ENCODE measurements at places on chromosomes 5 and 9.

DNA sequence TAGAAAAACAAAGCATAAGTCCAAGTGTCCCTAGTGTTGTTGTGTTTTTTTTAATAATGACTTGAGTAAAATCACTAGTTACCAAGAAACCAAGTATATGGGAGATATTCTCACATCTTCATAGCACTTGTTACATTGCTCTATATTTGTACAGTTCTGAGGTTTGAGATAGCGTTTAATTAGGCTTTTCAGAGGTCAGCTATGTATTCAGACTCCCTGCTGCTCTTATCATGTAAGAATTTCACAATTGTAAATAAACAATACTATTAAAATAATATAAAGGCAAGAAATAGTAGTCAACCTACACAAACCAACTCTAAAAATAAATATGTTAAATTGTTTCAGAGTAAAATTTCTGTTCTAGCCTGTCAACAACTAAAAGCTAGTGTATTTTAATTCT is 761.9 kb upstream of the FAM174A start:
- no peak for DNase-seq

DNA sequence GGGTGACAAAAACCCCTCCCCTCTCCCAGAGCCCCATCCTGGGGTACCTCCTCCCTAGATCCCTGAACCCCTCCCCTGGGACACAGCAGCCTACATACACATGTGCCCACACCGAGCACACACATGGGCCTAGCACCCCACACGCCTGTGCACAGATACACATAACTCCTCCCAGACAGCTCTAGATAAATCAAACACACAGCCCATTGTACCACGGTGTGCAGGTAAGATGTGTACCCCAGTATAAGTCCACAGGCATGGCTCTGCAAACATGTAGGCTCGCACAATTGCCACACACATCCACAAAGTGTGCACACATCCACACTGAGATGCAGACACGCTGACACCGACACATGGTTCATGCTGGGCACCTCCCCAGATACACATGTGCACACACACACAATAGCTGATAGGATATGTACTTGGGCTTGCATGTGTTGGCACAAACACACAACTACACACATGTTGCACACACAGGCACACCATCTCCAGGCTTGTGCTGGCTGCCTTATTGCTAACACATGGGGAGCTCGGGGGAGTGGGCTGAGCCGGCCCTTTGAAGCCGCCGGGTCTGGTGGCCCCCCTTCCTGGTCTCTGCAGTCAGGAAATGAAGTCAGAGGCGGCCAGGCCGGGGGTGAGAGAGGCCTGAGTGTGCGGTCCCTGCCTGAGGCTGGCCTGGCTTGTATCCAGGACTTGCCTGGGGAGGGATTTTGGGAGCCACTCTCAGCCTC is 30.2 kb downstream of the GOLGA2 start:
- peak; percentile 65 for DNase-seq

DNA sequence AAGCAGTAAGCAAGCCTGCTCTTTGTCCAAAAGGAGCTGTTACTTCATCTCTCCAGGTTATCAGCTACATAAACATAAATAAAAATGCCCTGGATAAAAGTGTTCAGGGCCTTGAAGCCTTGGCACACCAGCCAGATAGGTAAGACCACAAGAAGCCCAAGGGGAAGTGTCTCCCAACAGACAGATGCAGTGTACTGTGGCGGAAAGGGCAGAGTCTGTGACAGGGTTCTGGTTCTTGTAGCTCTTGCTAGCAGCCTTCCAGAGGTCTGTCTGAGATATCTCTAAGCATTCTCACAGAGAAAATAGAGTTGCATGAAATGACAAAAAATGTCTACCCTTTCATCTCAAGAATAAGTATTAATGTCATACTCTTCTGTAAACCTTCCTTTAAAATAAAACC is 30.1 kb downstream of the ISOC1 start:
- no peak for DNase-seq

GRCh38 chr5:112646139-112646936 is 91.3 kb upstream of the APC start:
- no peak for DNase-seq

DNA sequence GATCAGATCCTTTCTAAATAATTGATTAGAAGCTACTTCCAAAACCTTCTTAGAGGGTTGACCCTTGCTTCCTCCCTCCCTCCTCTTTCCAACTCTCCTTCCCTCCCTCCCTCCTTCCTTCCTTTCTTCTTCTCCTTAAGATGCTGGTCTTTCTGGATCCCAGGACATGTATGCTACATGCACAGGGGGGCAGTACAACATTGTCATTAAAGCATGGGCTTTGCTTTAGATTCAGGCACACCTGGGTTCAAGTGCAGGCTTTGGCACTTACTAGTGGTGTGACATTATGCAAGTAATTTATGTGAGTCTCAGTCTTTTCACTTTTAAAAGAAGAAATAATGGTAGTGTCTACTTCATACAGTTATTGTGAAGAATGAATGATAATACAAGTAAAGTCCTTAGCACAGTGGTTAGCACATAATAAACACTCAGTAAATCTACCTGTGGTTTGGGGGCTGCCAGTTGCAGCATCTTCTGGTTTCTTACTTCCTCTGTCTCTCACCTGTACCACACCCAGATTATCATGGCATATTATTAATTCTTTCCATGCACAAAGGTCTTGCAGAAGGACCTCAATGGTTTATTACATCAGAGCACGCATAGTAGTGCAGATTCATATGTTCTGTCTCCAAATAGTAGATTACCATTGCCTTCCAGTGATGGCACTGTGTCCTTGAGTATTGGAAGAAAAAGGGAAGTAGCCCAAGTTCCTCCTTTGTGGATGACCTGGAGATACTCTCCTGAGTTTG is 154.1 kb downstream of the ARHGAP26 start:
- no peak for DNase-seq

GRCh38 chr9:21081999-21082398 is 4.3 kb upstream of the IFNB1 start:
- no peak for DNase-seq

DNA sequence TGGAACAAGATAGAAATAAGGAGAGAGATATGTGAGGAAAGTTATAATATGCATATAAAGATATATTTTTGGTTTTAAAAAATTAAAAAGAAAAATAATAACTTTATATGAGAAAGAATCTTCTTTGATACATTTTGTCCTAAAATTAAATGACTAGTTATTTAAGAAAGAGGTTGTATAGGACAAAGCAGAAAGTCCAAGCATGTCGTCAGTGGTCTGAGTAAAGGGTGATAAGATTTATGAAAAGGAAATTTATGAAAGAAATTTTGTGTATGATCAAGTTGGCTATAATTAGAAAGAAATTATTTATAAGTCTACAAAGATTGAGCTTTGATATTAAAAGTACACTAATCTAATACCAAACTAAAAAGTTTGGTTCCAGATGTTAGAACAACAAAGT is 32.0 kb downstream of the GTF3C4 start:
- no peak for DNase-seq

DNA sequence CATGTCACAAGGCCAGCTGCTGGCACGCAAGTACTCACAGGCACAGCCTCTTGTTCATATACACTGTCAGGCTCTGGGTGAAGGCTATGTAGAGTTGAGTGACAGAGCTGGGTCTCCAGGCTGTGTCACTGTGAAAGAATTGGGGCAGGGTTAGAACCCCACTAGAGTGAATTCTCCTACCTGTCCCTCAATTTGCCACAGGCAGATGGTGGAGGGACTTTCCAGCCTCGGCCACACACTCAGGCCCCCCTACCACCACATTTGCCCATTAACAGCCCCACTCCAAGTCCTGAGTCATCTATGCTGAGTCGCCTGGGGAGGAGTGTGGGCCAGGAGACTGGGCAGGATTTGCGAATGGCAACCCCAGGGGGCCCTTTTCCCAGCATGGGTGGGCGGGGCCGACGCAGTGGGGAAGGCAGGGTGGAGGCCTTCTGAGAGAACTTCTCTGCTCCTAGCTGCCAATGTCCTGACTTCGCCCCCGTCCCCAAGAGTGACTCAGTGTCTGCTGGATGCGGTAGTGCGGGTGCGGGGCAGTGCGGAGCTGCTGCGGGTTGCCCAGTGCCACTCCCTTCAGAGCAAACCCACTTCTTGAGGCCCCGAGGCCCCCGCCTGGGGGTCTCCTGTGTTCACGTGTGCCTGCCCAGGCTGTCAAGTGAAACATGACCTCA is 50.3 kb upstream of the PSD2 start:
- DNase-seq: peak; percentile 72

DNA sequence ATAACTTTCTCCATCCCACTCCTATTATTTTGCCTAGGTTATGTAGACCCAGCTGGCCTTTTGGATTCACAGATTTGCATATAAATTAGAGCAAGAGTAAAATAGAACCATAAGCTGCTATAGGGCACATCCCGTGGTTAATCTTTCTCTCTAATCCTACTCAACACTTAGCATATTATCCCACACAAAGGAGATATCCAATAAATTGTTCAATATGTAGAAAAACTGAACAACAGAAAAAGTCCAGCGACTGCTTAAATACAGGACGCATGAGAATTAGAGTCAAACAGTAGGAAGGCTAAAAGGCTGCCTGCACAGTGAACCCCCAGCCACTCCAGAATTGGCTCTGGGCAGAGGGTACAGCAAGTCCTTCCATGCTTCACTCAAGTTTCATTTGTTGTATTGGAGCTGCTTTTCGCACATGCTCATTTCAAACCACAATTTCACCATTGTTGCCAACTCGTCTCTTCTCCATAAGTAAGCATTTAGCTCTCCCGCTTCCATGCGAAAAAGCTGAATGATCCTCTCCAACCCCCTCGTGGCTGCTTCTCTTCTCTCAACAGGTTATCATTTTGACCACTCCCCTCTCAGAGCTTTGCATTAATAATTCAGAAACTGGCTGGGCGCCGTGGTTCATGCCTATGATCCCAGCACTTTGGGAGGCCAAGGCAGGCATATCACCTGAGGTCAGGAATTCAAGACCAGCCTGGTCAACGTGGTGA is 14.1 kb upstream of the IQGAP2 start:
- no peak for DNase-seq

DNA sequence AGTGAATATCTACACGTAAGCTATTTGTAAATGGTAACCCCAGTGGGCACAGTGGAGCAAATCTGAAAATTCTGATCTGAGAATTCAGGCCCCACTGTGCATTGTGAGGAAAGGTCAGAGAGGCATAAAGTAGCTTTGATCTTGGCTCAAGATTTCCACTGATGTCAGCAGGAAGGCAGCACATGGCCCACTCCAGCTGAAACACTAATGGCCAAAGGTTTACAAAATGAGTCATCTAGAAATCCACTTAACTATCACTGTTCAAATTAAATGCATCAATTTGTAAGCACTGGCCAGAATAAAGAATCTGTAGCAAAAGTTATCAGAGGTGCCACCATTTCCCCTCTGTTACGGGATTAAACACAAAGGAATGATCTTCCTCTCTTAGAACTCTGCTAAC is 191.6 kb downstream of the C9orf152 start:
- no peak for DNase-seq

GRCh38 chr9:91119142-91119541 is 242.6 kb downstream of the AUH start:
- DNase-seq: no peak

GRCh38 chr5:4941957-4942830 is 197.9 kb upstream of the ADAMTS16 start:
- peak; percentile 60 for DNase-seq

GRCh38 chr5:133241179-133242092 is 189.6 kb downstream of the HSPA4 start:
- DNase-seq: no peak

DNA sequence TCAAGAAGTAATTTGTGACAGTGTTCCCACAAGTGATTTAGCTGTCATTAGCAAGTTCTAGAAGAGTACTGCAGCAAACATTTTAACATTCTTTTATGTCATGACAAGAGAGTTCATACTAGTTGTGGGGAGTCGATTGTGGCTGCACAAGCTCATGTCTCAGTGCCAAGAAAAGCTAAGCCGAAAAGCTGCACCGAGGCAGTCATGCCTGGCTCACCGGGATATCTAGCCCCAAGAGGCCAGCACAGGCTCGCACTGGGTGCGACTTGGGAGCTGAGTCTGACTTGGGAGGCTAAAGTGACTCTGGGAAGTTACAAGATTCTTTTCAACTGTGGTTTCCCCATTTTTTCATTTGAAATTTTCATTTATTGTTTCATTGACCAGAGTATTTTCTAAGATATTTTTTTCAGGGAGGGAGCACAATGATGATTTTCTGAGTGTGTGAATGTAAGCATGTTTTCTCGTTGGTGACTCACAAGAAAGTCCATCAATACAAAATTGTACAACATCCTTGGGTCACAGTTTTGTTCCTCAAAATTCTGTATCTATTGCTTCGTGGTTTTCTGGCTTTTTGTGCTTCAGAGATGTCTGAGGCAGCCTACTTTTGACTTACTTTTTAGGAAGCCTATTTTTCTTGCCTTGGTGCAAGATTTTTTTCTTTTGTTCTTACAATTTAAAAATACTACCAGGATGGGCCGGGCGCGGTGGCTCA is 18.7 kb downstream of the CAST start:
- DNase-seq: no peak

DNA sequence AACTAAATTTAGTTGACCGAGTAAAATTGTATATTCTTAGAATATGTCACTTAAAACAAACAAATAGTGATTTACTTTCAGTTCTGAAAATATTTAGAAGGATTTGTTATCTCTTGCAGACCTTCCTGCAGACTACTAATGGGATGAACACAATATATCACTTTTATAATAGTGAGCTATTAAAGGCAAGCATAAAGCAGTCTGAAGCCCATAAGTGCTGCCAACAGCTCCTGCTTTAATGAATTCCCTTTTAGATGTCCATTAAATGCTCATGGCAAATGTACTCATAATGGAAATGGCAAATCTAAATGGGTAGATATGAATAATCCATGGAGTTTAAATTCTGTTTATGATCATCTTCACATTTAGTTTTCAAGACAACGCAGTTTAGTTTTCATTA is 170.2 kb downstream of the RANBP17 start:
- DNase-seq: no peak

GRCh38 chr9:89372230-89372816 is 54.0 kb downstream of the SECISBP2 start:
- DNase-seq: no peak

DNA sequence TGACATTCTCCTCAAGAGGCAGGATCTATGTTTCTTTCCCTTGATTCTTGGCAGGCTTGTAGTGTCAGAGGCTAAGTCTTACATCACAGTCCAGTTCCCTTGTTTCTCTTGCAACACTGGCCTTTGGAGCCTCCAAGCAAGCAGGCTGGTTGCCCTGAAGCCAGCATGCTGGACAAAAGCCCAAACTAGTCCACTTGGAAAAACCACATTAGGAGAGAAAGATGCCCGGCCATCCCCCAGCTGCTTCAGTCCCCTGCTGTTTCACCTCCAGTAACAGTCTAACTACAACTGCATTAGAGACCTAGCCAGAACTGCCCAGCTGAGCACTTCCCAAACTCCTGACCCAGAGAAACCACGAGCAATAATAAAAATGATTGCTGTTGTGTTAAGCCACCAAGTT is 87.6 kb downstream of the ADAMTS6 start:
- DNase-seq: no peak

DNA sequence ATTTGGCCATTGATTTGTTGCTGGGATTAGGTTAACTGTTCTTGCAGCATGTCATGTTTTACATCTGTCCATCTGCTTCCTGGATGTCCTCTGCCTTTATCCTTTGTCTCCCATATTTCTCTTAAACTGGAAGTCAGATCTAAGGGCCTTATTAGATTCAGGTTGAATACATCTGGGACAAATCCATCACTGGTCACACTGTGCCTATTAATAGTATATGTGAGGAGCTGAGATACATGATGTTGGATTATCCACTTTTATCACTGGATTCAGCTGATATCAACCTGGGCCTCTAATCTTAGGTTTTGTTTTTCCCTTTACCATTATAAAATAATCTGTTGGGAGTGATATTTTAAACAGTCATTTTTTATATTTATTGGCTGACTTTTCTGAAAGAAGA is 41.8 kb upstream of the ROPN1L start:
- DNase-seq: no peak
